BJ (cell line): ENCODE measurements at places on chromosomes 6 and 20.

DNA sequence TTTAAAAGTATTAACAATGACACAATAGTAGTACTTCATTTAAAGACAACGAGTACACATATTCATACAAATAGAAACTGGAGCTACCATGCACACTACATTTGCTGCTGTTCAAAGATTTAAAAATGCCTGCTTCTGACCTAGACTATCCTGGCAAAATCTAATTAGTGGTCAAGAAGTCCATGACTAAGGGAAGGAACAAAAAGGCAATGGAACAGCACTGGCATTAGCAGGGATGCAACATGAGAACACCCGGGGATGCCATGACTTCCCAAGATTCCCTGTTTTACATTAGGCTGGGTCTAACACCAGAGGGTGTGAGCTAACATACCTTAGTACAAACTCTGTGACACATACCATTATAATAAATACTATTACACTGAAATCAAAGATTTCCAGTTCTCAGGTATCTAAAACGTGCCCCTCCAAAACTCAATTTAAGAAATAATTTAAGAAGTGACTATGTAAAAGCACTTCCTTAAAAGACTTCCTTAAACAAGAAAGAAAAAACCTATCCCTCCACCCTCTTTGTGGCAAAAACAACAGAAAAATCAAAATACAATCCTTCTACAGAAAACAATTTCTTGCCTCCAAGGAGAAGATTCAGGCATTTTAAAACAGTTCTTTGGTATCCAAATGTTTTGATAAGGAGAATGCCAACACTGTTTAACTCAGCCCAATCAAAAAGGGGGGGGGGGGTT lies 25.5 kb downstream of the CHD6 start:
- DNase-seq, result no peak

- DNase-seq, result no peak
Observed at GRCh38 chr20:61482056-61482887, 230.2 kb downstream of the CDH4 start.

DNA sequence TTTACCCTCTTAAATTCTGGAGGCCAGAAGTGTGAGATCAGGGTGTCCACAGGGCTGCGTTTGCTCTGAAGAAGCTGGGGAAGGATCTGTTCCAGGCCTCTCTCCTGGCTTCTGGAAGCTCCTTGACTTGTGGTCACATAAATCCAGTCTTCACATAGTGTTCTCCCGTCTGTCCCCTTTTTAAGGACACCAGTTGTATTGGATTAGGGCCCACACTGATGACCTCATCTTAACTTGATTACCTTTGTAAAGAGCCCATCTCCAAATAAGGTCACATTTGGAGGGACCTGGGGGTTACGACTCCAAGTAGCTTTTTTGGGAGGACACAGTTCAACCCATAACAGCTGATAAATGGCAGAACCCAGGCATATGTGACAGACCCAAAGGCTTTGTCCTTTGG lies 20.0 kb upstream of the WFDC2 start:
- no peak for DNase-seq

- DNase-seq, result peak; percentile 50
Observed at GRCh38 chr6:154653853-154654252, 79.4 kb upstream of the SCAF8 start.

DNA sequence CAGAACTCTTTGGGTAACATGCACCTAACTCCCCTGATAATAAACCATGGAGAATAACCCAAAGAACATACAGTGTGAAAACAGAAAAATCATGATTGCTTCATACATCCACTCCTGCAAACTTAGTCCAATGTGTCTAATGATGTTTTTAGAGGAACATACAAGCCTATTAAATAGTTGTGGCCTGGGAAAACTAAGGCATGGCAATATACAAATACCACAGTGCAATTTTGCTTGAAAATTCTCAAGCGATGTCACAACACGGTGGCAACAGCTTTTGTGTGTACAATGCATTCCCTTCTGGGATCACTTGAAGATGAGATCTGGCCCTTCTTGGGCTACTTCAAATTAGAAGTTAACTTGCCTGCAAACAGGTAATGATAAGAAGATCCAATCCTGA lies 16.7 kb downstream of the MAP3K5 start:
- DNase-seq, result peak; percentile 53

DNA sequence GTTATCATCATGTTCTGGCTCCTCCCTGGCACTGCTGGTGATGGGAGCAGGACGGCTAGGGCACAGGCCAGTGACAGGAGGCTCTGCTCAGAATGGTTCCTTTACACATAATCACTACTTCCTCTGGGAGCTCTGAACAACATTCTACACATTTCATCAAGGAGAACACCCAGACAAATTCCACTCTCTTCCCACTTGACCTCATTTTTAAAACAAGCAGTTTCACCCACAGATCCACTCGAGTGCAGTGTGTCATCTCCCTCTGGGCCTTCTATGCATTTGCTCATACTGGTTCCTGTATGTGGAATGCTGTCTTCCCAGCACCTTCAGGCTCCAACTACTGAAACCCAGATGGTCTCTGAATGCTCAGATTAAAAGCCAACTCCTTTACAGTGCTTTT lies 84.8 kb downstream of the ELOVL5 start:
- DNase-seq, result no peak

DNA sequence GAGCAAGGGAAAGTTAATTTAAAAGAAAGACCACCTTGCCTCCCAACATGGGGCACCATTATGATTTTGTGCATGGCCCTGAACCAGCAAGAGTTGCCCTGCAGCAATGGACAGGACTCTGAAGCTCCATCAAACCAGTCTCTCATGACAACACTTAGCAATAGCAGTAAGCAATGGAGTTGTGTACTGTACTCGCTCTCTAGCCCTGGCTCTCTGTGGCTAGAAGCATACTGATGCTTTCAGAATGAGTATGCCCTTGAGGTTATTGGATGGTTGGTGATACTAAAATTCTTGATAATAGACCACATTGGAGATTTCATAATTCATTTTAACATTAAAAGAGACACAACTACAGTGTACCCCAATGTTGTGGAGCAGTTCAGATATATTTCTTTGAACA lies 23.2 kb upstream of the LMBRD1 start:
- DNase-seq, result no peak

GRCh38 chr6:82775361-82775760 lies 290.3 kb downstream of the UBE3D start:
- DNase-seq, result no peak
